ENCODE measurements at places on chromosomes 5 and 9. TPM values are rescaled to one million over a fixed set of nuclear protein-coding genes. Genes with fewer than 3 reads are reported as not detected.

DNA sequence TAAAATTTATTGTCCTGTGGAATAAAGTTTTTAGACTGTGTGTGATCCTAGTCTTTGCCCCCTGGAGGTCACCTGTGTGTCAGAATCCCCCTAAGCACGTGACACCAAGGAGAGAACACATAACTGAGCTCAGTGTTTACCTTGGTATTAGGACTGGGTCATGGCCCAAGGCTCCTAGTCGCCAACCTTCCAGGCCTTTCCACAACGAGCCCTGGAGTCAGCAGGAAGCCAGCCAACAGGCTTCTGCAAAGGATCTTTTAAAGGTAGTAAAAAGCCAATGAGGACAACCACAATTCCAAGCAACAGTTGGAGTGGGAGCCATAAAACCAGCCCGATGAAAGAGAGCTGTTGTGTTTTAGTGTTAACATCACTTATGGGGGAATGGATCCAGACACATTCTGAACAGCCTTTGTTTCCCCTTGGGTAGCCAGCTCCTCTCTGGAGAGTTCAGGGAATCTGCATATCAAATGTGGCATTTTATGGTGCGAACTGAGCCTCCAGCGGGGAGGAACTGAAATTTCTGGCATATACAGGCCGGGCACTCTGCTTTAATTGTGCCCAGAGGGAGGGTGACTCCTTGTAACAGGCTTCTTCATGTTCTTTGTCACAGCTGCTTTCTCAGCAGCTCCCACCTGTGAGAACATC, 239.9 kb downstream of the FSTL4 start:
- no peak for DNase-seq

- no peak for DNase-seq
These were observed 359.3 kb downstream of the LRRC70 start for GRCh38 chr5:62937661-62938558.

- DNase-seq = no peak
These were observed 24.4 kb downstream of the WDR36 start for GRCh38 chr5:111116550-111116949.

DNA sequence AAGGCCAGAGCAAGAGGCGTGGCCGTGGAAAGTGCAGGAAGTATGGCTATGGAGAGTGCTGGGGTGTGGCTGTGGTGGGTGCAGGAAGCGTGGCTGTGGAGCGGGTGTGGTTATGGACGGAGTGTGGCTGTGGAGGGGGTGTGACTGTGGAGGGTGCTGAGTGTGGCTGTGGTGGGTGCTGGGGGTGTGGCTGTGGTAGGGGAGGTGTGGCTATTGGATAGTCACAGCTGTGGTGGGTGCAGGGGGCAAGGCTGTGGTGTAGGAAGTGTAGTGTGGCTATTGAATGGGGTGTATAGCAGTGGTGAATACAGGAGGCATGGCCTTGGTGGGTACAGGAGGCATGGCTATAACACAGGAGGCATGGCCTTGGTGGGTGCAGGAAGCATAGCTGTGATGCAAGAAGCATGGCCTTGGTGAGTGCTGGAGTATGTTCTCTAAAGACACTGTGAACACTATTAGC, 40.8 kb upstream of the SPATA31C2 start:
- no peak for DNase-seq

DNA sequence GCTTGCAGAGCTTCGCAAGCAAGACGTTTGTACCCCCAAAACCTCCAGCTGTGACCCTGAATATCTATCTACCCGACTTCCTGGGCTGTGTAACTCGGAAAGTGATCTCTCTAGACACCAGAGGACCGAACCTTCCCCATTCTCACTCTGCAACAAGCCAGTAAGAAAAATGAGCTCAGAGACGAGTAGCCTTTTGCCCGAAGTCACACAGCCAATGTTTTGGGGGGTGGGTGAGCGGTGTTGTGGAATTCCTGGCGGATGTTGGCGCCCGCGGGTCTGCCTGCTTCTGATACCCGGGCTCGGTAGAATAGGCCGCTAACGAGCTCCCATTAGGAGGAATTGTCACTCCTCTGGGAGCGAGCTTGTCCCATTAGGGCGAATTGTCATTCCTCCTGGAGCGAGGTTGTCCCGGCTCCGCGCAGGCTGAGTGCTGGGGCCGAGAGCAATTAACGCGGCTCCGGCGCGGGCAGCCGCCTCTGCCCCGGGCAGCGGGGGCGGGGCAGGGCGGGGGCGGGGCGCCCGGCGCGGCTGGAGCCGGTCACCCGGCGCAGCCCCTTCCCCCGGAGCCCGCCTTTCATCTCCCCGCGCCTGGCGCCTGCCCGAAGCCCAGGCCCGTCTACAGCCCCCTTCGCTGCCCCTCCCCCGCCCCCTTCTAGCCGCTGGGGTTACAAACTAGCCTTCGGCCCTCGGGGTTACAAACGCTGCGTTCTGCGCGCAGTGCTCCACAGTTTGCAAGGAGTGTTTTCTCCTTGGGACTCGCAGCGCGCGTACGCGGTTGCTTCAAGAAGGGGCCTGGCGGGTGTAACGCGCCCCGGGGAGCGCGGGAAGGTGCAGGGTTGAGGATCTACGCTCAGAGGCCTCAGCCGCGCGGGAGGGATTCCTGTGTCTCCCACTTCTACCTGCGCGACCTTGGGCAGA, 3.5 kb upstream of the MSX2 start:
- DNase-seq = no peak

DNA sequence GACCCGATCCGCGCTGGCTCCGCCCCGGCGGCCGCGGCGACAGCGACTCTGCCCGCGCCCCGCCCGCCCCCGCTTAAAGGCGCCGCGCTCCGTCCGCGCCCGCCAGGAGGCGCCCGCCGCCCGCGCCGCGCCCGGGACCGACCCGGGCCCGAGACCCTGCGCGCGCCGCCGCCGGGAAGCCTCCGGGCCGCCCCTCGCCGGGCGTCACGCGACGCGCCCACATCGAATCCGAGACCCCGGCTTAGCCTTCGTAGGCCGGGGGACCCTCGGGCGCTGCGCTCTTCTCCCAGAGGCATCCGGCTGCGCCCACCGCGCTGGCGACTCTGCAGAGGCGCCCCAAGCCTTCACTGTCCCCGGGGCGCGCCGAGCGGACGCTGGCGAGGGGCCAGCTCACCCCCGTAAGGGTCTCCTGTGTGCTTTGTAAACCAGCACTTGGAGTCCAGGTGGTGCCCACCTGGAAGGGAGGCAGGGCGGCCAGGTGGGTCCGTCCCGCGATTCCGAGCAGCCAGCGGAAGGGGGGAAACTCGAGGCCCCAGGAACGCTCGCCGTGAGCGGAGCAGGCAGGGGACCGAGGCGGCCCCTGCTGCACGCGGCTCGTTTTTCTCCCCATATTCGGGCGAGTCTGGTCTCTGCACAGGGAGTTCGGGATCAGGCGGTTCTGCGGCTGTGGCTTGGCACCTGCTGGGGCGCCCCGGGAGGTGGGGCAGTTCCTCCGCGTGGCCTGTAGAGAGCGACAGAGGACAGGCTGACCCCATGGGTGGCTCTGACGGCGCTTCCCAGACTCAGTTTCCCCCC, 423 bp upstream of the ABCA2 start:
- peak; percentile 88 for DNase-seq

- no peak for DNase-seq
These were observed 114.2 kb upstream of the SPIN1 start for GRCh38 chr9:88274078-88274477.

GRCh38 chr9:34139477-34140146, 13.1 kb upstream of the DCAF12 start:
- no peak for DNase-seq

The SLIT3 gene
- total RNA-seq = 16.6 TPM

DNA sequence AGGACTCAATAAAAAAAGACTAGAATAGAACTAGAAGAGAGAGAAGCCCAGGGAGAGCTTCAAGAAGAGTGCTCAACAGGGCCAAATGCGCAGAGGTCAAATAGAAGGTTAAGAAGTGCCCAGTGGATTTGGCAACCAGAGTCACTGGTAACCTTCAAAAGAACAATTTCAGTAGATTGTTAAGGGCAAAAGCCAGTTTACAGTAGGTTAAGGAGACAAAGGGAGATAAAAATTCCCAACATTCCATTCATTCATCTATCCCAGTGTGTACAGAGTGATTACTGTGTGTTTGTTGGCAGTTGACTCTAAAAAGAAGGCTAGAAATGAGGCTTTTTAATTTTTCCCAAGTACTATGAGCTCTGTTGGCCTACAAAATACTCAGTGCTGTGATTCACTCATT, 69.4 kb downstream of the RIGI start:
- DNase-seq = no peak

The OR2K2 gene
- not detected for total RNA-seq

- no peak for DNase-seq
These were observed 21.4 kb downstream of the IPPK start for GRCh38 chr9:92648474-92648971.

The IFNA21 gene
- not detected for total RNA-seq

GRCh38 chr9:114250235-114250568, 72.7 kb upstream of the ORM1 start:
- peak; percentile 84 for DNase-seq

DNA sequence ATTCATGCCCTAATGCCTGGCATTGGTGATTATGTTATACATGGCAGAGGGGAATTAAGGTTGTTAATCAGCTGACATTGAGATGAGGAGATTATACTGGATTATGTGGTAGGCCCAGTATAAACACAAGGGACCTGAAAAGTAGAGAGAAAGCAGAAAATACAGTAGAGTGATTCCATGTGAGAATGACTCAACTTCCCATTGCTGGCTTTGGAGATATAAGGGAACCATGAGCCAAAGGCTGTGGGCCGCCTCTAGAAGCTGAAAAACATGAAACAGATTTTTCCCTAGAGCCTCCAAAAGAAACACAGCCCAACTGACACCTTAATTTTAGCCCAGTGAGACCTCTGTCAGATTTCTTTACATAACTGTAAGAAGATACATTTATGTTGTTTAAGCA, 65.0 kb upstream of the CTXN3 start:
- no peak for DNase-seq
